Activated naive CD4-positive, alpha-beta T cell treated with anti-CD3 and anti-CD28 coated beads, Interleukin-2, amount 50 U/mL, for 72 hours (primary cell): ENCODE measurements at places on chromosomes 11 and 22.

DNA sequence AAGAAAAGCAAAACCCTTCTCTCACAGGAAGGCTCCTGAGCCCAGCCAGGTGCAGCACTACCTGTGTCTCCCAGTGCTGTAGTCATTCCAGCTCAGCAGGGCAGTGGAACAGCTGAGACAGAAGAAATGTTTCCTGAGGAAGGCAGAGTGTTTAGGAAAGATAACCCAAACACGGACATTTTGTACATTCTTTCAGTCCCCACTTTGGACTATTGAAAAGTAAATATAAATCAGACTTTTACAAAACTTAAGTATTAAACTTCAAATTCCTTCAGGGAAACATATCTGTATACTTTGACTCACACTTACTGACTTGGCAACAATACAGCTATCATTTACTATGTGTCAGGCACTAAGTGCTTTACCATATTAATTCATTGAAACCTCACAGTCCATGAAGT, 40.4 kb downstream of the RRAS2 start:
- DNase-seq = no peak

- no peak for DNase-seq
Observed at GRCh38 chr11:59028105-59028504, 58.0 kb upstream of the GLYATL1B start.

DNA sequence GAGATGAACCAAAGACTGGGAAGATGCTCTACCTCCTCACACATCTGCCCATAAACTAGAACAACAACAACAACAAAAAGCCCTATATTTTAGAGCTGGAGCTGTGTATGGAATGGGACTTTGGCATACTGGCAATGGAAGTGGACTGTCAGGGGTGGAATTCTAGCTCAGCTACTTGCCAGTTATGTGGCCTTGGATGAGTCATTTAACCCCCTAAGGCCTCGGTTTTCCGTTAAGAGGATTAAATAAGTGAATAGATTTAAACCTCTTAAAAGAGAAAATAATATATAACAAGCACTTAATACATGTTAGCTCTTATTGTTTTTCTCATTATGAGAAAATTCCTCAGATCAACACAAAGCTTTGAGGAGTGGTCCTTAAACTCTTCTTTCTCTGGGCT, 195.0 kb downstream of the KIF18A start:
- DNase-seq = no peak

GRCh38 chr22:23743303-23743705, 7.6 kb downstream of the ZNF70 start:
- no peak for DNase-seq

GRCh38 chr11:849104-849824, 6.6 kb downstream of the TSPAN4 start:
- DNase-seq = no peak

GRCh38 chr11:17747131-17747955, 12.8 kb downstream of the KCNC1 start:
- no peak for DNase-seq

DNA sequence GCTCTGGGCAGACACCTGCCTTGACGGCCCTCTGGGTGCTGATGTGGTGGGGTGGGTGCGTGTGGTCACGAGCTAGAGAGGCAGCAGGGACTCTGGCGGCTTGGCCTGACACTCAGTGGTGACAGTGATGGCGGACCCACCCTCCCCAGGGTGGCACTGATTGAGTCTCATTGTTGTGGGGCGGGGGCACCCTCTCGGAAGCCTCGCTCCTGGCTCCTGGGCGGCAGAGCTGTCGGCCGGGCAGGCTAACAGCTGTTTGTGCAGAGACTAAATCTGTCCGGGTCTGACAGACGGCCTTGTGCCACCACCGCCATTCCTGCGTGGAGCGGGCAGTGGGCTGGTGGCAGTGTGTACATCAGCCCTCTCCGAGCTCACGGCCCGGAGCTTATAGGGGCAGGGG, 15.6 kb downstream of the FLRT1 start:
- DNase-seq = no peak

GRCh38 chr11:104152941-104153505, 10.9 kb downstream of the PDGFD start:
- DNase-seq = no peak

GRCh38 chr11:72135891-72136683, 562 bp downstream of the FOLR3 start:
- no peak for DNase-seq

DNA sequence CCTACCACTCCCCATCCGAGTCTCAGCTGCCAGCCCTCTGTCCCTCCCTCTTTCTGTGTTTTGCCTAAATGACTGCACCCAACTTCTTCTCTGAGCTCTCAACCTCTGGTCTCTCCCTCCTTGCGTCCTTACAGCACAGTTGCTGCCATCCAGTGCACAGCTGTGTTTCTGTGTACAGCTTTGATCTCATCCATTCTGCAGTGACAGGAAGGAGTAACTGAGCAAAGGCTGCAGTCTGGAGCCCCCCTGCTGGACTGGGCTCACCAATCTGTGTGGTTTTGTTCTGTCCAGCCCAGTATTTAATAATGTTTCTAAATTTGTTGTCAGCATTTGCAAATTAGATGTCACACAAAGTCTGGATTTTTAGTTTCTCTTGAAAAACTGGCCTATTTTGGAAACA, 43.8 kb downstream of the PRR5L start:
- no peak for DNase-seq

DNA sequence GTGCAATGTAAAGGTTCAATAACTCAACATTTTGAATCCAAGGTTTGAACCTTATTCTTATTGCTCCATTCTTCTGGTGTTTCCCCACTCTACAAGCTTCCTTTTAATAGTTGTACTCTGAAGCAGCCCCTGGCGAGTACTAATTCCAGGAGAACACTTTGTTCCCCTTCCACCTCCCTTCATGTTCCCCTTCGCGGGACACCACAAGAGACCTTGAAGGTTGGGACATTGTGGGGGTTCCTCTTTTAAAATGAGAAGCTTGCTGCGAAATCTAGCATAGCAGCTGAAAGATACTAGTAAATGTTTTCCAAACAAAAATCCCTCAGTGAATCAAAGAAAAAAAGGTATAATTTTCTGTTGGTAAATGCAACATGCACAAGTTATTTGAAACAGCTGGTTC, 626.3 kb upstream of the LRRC4C start:
- DNase-seq = no peak

DNA sequence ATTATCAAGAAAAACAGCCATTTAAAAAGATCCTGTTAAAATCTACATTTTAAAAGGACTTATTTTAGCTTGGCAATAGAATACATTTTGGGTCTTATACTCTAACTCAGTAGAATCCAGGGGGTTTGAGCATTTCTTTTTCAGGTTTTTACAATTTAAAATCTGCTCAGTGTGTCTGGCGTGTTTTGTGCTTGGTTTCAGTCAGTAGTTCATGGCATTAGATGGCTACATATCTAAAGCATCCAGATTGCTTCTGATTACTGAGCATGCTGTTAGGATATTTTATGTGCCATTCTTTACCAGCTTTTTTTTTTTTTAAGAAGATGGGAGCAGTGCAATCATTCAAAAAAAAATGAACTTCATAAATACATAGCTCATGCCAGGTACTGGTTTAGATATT, 566.1 kb upstream of the LARGE1 start:
- DNase-seq = no peak

DNA sequence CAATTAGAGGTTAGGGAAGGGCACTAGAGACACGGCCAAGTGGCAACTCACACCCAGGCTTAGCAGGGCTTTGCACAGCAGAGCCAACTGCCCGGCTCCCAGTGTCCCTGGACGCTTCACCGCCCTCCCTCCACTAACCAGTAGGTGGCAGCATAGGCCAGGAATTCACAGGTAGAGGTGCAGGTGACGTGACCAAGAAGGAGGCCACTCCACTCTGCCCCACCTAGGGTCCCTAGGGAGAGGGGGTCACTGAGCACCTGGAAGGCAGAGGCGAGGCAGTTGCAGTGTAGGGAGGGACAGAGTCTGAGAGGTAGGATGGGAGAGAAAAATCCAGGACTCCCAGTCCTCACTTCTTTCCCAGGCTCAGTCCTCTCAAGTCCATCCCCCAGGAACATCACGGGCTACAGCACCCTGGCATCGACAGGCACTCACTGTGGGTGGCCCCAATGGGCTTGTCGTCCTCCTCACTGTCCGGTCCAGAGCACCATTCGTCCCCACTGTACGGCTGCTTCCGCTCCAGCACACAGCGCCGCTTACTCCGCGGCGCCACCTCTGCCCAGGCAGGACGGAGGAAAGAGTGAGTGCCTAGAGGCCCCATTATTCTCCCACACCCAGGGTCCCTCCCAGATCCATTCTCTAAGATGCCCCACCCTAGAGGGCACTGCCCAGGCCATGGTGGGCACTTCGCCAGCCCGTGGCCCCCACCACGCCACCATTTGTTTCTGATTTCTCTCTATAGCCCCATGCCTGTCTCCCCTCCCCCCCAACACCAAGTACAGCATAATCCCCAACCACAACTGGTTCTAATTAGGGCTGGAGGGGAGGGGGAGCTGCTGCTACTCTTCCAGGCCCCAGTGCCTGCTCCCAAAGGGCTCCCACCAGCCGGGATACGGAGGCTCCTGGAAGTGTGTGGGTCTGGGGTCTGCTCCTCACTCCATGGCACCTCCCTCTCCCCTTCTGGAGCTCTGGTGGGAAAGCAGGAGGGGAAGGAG, 18.4 kb downstream of the BCL9L start:
- peak; percentile 96 for DNase-seq

- DNase-seq = no peak
Observed at GRCh38 chr11:1758611-1759150, 5.0 kb downstream of the CTSD start.

GRCh38 chr22:45905924-45906865, 70.8 kb downstream of the WNT7B start:
- no peak for DNase-seq

DNA sequence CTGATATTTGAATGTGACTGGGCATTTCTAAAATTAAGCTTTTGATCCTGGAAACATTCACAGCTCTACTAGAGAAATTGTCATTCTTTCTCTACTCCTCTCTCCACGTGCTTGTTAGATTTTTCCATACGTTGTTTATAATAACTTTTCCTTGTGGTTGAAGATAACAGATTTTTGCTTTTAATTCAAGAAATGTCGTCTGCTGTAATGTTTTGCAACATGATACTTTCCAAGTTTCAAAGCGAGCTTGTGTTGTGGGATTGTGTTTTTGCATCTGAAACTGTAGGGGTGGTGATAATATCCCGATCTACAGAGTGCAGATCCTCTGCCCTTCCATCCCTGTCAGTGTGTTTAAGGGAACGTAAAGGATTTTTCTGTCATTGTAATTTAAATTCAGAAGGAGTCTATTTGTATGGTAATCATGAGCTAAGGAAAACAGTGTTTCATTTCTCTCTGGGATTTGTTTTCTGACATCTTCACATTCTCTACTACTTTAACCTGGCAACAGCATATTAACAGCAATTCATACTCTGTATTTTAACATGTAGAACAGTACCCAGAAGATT, 321.4 kb downstream of the FAT3 start:
- no peak for DNase-seq

DNA sequence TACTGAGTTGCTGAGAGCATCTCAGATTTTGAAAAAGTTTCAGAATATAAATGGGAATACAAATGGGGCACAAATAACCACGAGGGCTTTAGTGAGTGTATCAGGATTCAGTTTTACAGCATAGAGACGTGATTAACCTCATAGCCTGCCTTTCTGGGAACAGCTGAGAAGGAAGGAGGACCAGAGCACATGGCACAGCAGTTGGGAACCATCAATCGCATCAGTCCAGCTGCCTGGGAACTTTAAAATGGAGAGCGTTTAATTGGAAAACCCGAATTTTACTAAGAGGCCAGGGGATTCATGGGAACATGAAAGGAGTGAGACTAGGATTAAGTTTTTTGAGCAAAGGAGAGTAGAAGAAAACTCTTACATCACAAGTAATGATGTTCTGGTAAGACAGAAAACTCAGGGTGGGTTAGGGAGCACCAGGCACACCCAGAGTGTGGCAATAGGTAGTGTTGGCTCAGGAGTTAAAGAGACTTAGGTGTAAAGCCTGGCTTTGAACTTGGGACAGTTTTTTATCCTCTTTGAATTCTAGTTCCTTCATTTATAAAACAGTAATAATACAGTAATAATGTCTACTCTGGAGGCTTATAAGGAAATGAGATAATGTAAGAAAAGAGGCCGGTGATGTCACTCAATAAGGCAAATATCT, 40.2 kb downstream of the FZD4 start:
- DNase-seq = no peak

- DNase-seq = no peak
Observed at GRCh38 chr11:28114731-28115130, 6.5 kb downstream of the METTL15 start.

- no peak for DNase-seq
Observed at GRCh38 chr11:35658020-35658948, 4.3 kb upstream of the TRIM44 start.

- DNase-seq = peak; percentile 83
Observed at GRCh38 chr22:37745548-37746365, 48.9 kb downstream of the TRIOBP start.

DNA sequence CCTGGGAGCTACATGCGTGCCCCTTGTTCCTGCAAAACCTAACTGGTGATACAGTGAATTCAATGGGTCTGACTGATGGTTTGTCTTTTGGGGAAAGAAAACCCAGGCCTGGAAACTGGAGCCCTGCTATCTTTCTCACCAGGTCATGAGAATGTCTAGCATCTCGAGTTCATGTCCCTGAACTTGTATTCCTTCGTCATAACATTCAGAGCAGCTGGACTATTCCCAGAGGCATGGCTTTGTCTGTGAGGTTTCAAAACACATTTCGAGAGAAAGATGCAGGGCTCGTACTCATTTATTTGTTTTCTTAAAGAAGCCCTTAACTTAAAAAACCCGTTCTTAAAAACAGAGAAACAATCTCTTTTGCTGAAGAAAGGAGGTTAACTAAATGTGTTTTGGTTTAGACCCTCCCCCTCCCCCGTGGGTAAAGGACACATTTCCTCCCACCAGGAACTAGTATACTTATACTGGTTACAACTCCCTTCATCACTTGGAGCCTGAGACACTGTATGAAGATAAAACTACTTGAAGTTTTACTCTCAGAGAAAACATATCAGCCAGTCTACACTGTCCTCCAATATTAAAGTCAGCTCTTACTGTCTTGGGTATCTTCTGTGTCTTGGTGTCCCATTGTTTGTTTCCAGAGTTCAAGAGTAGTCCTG, 43.2 kb downstream of the ME3 start:
- no peak for DNase-seq

DNA sequence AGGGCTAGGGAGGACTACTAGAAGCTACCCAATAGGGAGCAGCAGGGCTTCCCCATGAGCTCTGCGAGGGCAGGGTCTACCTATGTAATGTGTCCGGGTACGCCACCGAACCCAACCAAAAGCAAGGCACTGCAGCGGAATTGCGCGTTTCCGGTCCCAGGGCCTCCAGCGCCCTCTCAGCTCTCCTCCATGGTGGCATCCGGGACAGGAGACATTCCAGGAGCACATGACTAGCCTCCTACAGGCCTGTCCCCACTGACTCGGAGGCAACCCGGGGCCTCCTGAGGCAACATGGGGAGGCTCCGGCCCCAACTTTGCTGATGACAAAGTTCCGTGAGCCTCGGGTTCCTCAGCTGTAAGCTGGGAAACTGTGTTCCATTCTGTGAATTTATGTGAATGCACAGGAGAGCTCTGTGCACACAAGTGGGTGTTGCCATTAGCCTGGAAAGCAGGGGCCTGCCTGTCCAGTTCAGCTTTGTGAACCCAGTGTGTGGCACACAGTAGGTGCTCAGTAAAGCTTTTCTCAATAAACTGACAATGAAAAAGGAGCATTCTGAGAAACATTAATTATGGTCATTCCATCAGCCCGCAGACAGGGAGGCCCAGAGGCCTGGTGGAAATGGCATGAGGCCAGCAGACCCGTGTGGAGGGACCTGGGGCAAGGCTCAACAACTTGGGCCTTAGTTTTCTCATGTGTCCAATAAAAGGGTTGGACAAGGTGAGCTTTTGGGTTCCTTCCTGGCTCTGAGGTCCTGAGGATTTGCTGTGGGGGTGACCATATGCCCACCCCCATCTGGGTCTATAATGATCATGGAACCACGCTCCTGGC, 50.3 kb downstream of the CHRDL2 start:
- DNase-seq = no peak
